Esophagus mucosa (tissue), 1 donor: ENCODE measurements at places on chromosomes 2 and 18. TPM values are rescaled to one million over a fixed set of nuclear protein-coding genes. Genes with fewer than 3 reads are reported as not detected.

IL36B gene
- total RNA-seq, result 1.4 TPM

RAD51AP2 gene
- 0.16 TPM for total RNA-seq

WIPF1 gene
- total RNA-seq, result 3.1 TPM

MORN2 gene
- 11.2 TPM for total RNA-seq

LYG1 gene
- total RNA-seq, result 0.20 TPM

RASGRP3 gene
- 4.3 TPM for total RNA-seq

SERPINB12 gene
- total RNA-seq, result 0.60 TPM

TMX3 gene
- 21.4 TPM for total RNA-seq

UPP2 gene
- not detected for total RNA-seq

ALPP gene
- total RNA-seq, result not detected

GKN2 gene
- total RNA-seq, result not detected

SERPINB11 gene
- total RNA-seq, result 7.1 TPM

CCL20 gene
- 2.8 TPM for total RNA-seq

B3GNT7 gene
- total RNA-seq, result 5.5 TPM

CABYR gene
- 1.4 TPM for total RNA-seq

BCL11A gene
- 43.0 TPM for total RNA-seq

AMER3 gene
- not detected for total RNA-seq

HRH4 gene
- total RNA-seq, result 0.28 TPM

FBXO15 gene
- total RNA-seq, result 0.76 TPM

ZNF142 gene
- 13.8 TPM for total RNA-seq

CSRNP3 gene
- 1.2 TPM for total RNA-seq

CYP26B1 gene
- 1.9 TPM for total RNA-seq

CTAGE1 gene
- not detected for total RNA-seq

RETSAT gene
- total RNA-seq, result 77.9 TPM

STK39 gene
- total RNA-seq, result 29.6 TPM

RNF125 gene
- total RNA-seq, result 1.8 TPM

PJVK gene
- 1.4 TPM for total RNA-seq

ALK gene
- 0.04 TPM for total RNA-seq

CELF4 gene
- total RNA-seq, result not detected

IL1RN gene
- 871 TPM for total RNA-seq

DNER gene
- 0.60 TPM for total RNA-seq

NEU2 gene
- total RNA-seq, result not detected

EHD3 gene
- 43.4 TPM for total RNA-seq

OTX1 gene
- total RNA-seq, result 1.8 TPM

TOGARAM2 gene
- total RNA-seq, result 0.16 TPM

SLC19A3 gene
- total RNA-seq, result 1.5 TPM

PHOSPHO2 gene
- 1.7 TPM for total RNA-seq

CHRND gene
- total RNA-seq, result not detected

KCNF1 gene
- not detected for total RNA-seq

KCNK3 gene
- total RNA-seq, result 0.44 TPM

ANKRD30B gene
- total RNA-seq, result not detected

ZNF512 gene
- 9.2 TPM for total RNA-seq

AQP12B gene
- total RNA-seq, result not detected

CYS1 gene
- 0.52 TPM for total RNA-seq

XDH gene
- 39.7 TPM for total RNA-seq

RPL37A gene
- 2,683 TPM for total RNA-seq

NEB gene
- 1.7 TPM for total RNA-seq

PLA2R1 gene
- 6.2 TPM for total RNA-seq
